ENCODE measurements at places on chromosomes 3 and 15. TPM values are rescaled to one million over a fixed set of nuclear protein-coding genes. Genes with fewer than 3 reads are reported as not detected.

The FEZF2 gene
- not detected for total RNA-seq

The HESX1 gene
- total RNA-seq, result 0.63 TPM

The RSL24D1 gene
- total RNA-seq, result 47.2 TPM

The IL17RB gene
- 0.13 TPM for total RNA-seq

The MAGEL2 gene
- not detected for total RNA-seq

The TRIM59 gene
- 12.5 TPM for total RNA-seq

GRCh38 chr15:25249236-25250010 lies 189.4 kb downstream of the UBE3A start:
- no peak for DNase-seq

- no peak for DNase-seq
Observed at GRCh38 chr15:62103431-62103830, 36.7 kb downstream of the C2CD4A start.

- no peak for DNase-seq
Observed at GRCh38 chr15:78049691-78050440, 27.6 kb downstream of the TBC1D2B start.

GRCh38 chr3:172673210-172673679 lies 37.6 kb downstream of the NCEH1 start:
- peak; percentile 61 for DNase-seq

DNA sequence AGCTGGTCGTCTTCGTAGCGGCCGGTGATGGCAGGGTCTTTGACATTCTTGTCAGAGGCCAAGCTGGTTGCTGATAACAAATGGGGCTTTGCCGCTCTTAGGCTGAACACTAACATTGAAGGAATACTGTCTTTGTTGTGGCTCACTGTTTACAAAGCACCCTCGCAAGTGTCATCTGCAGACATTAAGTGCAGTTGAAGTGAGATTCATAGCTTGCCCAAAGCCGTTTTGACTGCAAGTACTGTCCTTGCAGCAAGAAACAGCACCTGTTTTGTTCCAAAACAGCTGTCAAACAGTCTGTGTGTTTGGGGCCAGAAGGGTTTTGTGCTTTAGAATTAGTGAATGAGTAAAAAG lies 568 bp downstream of the SENP2 start:
- no peak for DNase-seq

GRCh38 chr3:183822631-183823030 lies 2.7 kb downstream of the MAP6D1 start:
- no peak for DNase-seq

GRCh38 chr3:184694133-184694665 lies 17.7 kb downstream of the MAGEF1 start:
- no peak for DNase-seq

GRCh38 chr3:129485721-129486663 lies 42.4 kb upstream of the RHO start:
- DNase-seq, result no peak

- no peak for DNase-seq
Observed at GRCh38 chr15:97967881-97968280, 7.4 kb downstream of the ARRDC4 start.

DNA sequence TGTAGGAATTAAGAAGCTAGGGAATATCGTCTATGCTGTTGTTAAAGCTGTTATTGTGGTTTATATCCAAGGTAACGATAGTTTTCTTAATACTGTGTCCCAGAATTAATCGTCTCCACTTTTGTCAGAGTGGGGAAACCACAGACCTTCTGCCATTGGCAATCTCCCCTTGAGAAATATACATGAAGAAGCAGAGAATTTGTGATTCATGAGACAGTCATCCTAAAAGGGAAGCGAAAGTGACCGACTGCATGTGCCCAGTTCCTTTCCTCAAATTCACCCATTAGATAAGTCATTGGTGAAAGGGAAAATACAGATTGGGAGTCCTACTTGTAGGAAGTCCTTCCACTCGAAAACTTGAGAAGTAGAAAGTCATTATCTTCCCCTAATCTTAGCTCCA lies 26.6 kb downstream of the DIPK2A start:
- DNase-seq, result no peak
